Amniotic stem cell (primary cell): ENCODE measurements at places on chromosomes 12 and 14.
A peak's percentile ranks its signal among the peaks of the same experiment; 100 is the strongest.

- no peak for DNase-seq
These were observed 342 bp downstream of the DICER1 start for GRCh38 chr14:95157048-95157326.

DNA sequence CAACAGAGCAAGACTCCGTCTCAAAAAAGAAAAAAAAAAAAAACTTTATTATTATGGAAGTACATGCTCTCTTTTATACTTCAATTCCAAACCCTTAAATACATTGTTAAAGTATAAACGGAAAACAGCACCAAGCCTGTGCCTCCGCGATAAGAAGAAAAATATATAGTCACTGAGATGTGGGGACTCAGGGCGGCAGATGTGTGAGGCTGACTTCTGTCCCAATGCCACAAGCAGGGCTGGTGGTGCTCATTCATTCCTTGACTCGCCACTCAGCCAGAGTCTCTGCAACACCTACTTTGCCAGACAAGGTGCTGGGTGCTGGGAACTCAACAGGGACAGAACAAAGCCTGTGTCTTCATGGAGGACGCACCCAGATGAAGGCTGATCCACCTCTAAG lies 13.8 kb downstream of the LGMN start:
- DNase-seq = no peak

GRCh38 chr12:107778383-107779025 lies 4.0 kb downstream of the ASCL4 start:
- no peak for DNase-seq

- DNase-seq = no peak
These were observed 29.0 kb downstream of the ATP2B1 start for GRCh38 chr12:89679631-89680030.

- peak; percentile 84 for DNase-seq
These were observed 3.8 kb upstream of the SMARCC2 start for GRCh38 chr12:56193025-56193578.

- DNase-seq = no peak
These were observed 86.0 kb upstream of the BCL11B start for GRCh38 chr14:99357916-99358390.

GRCh38 chr14:73739174-73739898 lies 25.2 kb upstream of the PNMA1 start:
- DNase-seq = no peak

DNA sequence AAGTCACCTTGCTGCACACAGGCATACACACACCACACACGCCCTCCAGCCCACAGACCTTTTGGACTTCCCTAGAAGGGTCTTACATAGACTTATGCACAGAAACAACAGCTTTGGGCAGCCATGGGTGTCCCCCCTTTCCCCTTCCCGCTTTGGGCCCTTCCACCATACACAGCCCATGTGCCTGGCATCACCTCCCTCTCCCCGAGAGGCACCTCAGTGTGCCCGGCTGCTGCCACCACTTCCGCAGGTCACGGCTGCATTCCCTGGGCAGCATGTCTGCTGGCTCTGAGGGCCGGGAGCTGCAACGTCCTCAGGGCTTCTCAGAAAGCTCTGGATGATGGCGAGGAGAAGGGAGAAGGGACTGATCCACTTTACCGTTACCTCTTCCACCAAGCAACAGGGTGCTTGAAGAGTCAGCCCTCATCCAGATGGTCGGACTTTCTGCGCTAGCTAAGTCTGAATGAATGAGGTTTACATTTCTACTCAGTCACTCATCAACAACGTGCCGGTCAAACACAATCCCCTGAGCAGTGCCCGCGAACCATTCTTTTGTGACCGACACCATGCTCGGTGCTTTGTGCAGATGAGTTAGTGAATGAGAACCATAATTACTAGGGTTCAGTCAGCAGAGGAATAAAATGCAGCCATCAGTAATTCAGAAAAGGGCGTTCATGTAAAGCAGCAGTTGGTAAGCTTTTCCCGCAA lies 72.2 kb upstream of the BCL11B start:
- no peak for DNase-seq

DNA sequence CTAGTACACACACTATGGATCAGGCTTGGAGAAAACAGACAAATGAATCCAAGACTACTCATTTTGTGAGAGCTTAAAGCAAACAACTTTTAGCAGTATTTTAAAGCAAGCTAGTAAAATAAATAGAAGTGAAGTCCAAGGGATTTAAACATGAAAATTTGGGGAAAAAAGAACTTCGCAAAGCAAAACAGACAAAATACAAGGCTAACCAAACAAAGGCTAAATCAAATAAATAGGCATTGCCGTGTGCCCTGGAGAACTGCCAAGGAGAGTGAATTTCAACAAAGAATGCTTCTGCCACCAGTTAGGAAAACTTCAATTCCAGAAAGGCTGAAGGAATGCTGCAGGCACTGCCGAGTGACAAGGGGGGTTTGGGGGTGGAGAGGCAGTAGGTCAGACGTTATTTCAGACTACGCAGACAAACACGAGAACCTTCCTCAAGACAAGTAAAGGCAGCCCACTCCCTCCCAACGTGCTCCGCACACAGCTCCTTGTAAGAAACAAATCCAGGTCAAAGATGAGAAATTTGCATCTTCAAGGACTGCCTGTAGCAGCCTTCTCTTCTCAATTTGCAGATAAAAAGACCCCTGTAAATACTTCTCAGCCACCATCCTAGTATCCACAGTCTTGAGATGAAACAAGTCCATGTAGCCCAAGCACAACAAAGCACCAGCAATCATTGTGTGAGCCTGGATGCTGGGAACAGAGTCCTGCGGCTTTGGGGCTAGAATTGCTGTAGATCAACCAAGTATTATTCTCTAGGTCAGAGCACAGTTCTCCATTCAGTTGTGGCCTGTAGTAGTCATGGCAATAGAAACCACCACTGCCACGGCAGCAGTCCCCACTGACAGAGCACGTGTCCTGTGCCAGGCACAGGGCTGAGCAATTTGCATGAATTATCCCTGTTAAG lies 43.3 kb downstream of the EFCAB11 start:
- peak; percentile 57 for DNase-seq

DNA sequence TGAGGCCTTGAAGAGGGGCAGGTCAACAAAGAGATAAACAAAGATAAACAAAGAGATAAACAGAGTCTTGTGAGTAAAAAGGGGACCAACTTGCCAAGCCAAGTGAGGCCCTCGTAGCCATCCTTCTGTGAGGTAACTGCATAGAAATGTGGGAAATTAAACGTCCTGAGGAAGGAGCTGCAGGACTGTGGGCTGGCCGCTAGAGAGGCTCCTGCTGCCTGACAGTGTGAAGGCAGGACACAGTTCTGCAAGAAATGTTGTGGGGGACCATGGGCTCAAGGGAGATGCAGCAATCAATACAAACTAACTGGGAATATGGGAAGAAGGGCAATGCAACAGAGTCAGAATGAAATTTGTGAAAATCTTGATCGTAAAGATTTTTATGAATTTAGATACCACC lies 91.9 kb downstream of the SLC8A3 start:
- DNase-seq = no peak

DNA sequence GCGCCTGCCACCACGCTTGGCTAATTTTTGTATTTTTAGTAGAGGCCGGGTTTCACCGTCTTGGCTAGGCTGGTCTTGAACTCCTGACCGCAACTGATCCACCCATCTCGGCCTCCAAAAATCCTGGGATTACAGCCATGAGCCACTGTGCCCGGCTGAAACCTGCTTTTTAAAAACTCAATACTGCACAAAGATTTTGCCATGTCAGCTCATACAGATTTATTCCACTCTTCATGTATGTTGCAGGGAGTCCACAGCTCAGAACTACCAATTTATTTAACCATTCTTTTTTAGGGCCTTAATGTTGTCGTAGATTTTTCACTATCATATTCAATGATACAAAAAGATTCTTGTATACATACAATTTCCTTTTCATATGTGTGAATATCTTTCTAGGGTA lies 20.0 kb downstream of the ZCCHC8 start:
- no peak for DNase-seq

DNA sequence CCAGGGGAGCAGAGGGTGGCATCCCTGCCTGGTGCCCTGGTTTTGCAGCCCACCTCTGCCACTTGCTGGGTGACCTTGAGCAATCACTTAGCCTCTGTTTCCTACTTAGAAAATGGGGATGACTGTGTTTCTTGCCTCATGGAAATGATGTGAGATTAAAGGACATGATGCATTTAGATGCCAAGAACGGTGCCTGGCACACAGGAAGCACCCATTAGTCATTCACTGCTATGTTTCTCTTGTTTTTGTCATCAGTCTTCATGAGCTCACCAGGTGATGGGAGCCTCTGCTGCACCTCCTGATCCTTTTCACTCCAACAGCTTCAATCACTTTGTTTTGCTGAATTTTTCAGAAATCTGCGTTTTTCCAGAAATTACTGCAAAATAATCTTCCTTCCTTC lies 23.6 kb upstream of the ATF1 start:
- no peak for DNase-seq

DNA sequence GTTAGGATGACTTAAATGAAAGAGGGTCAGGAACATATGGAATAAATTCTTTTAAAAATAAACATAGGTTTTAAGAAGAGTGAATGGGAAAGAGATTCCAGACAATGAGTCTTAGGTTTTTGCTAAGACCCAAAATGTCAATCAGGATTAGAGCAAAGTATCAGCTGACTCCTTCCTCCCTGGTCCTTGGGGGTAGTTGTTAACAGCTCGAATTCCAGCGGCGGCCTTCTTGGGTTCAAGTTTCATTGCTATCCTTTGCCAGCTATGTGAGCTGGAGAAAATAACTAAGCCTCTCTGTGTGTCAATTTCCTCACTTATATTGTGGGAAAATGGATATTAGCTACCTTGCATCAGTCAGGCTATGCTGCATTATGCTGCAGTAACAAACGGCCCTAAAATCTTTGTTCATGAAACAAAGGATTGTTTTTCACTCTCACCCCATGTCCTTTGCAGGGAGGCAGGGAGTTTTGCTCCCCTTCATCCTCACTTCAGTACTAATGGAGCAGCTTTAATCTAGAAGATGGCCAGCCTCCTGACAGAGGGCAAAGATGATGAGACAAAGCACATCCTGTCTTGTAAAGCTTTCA lies 83.8 kb upstream of the RFLNA start:
- peak; percentile 0 for DNase-seq

DNA sequence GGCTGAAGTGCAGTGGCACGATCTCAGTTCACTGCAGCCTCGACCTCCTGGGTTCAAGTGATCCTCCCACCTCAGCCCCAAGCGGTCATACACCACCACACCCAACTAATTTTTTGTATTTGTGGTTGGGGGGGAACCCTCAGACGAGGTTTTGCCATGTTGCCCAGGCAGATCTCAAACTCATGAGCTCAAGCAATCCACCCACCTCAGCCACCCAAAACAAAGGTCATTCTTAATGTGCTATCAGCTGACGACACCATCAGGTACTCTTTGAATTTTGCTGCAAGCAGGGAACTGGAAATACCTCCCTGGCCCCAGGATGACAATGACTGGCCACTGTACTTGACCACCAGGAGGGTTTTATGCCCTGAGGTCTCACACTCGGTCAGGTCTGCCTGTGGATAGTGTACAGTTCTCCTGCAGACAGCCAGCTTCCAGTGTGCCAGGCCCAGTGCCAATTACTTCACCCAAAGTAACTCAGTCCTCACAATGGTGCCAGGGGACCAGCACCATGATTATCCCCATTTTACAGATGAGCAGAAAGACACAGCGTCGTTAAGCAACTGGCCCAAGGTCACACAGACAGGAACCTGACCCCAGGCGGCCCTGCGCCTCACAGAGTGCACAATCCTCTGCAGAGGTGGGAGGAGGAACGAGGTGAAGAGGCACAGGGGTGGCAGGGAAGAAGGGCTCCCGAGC lies 42.9 kb downstream of the ITPK1 start:
- no peak for DNase-seq

DNA sequence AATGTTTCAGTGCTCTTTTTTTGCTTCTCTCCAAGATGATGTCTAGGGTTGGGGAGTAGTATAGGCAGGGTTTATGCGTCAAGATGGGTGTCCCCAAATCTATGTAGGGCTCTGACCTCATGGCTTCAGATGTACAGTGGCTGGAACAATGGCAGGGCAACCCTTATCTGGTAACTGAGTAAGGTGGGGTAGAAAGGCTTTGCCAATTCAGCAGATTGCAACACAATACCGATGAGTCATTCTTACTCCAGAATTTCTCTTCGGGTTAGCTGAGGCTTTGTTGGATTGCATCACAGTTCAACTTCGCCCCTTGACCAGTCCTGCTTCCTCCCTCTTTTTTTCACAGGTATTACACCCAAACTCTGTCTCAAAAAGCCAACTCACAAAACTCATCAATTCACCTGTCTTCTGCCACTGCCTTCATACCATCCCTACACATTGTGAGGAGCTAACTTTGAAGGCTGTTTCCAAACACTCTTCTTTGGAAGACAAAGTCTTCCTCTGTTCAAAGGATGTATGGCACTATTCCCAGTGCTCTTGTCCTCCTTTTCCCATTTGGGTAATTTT lies 190.2 kb upstream of the CNOT2 start:
- DNase-seq = peak; percentile 5

- no peak for DNase-seq
These were observed 35.6 kb downstream of the KRT76 start for GRCh38 chr12:52741375-52742195.

DNA sequence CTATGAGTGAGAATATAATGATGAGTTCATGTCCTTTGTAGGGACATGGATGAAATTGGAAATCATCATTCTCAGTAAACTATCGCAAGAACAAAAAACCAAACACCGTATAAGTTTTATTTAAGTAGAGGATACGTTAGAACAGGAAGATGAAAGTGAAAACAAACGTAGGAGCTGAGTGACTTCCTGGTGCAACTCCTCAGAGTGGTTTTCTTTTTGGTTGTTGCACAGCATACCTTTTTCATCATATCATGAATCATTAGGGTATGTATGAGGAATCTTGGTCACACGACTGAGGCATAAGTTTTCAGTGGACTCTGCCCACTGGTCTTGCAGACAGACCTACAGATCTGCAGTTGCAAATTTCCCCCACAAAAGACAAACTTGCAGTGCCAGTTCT lies 199.0 kb downstream of the LRFN5 start:
- no peak for DNase-seq

- DNase-seq = no peak
These were observed 105.1 kb downstream of the SCARB1 start for GRCh38 chr12:124758266-124759220.

DNA sequence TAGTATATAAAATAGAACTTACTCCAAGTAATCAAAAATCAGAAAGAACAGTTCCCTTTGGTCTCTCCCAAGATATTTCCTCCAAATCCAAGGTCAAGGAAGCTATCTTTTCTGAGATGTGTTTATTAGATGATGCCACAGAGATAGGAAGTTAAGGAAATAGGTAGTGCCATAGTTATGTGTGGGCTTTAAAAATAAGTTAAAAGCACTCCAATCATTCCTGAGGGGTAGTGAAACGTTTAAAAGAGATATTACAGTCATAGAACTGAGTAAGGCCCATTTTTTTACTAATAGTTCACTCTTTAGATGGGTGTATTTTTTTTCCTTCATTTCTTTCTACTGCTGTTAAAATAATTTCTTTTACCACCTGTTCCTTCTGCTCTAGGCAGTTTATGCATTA lies 1630.9 kb upstream of the SEL1L start:
- DNase-seq = no peak

- DNase-seq = no peak
These were observed 97.9 kb upstream of the NUDT4 start for GRCh38 chr12:93279565-93280412.
